ENCODE measurements at places on chromosomes 3 and 15.
A peak's percentile ranks its signal among the peaks of the same experiment; 100 is the strongest.

- DNase-seq: no peak
Observed at GRCh38 chr15:38557921-38558320, 6.7 kb downstream of the RASGRP1 start.

- no peak for DNase-seq
Observed at GRCh38 chr3:5217824-5218595, 30.5 kb downstream of the EDEM1 start.

- DNase-seq: no peak
Observed at GRCh38 chr15:61256231-61256630, 27.1 kb upstream of the RORA start.

GRCh38 chr3:60812502-60812901, 438.8 kb downstream of the FHIT start:
- peak; percentile 21 for DNase-seq

DNA sequence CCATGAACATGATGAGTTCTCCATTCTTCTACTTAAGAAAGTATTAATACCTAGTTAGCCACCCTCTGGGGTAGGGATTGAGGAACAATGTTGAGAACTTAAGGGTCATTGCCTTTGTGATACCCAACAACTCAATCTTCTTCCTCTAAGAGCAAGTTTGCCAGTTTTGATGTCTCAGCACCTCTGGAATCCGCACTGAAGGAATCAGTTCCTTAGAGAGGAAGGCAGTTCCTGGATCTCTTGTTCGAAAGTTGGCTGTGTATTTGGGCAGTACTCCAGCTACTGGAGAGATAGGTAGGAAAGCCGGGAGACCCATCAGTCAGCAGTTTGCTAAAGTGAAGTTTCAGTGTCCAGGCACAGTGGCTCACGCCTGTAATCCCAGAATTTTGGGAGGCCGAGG, 35.6 kb upstream of the MTHFS start:
- no peak for DNase-seq

DNA sequence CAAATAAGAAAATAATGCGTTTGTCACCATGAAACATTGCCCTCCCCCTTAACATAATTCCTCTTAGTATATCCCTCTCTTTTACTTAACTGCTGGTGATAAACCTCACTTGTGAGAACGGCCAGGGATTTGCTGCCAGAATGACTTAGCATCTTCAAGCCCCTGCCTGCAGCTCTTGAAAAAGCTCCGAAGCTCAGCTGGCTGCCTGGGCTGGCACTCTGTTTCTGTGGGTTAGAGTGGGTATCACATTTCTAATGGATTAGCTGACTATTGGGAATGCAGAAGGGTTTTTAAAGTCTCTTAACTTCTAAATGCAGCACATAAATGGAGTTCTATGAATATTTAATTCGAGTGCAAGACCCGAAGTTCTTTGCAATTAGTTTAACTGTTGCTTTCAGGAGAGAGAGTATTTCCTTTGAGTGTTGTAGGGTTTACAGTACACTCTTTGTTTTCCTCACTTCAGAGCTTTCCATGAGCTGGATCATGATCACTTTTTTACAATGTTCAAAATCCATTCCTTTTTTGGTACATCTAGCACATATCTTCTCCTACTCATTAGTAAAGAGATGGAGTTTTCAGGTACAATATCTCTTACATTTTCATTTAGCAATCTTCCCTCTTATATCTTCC, 124.7 kb upstream of the RBMS3 start:
- DNase-seq: no peak

GRCh38 chr15:70093481-70094319, 4.0 kb downstream of the TLE3 start:
- DNase-seq: no peak

DNA sequence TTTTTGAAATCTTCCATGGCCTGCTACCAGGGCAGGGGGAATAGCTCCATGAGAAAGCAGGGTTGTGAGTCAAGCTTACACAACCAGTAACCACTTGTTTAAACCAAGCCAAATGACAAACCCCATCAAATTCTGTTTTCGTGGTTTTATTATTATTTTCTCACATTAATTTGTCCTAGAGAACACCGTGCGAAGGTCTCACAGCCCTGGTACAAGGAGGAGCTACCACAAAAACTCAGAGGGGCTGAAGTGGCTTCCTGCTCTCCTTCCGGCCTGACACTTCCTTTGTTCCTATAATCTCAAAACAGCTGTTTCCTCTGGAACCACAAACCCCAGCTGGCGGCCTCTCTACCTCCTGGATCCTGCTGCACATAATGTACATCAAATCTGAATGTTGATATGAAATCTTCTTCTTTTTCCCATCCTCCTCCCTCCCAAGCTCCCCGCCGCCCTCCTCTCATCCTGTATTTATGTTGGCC, 375.9 kb downstream of the MCTP2 start:
- DNase-seq: no peak

- DNase-seq: no peak
Observed at GRCh38 chr3:192914848-192915247, 2.8 kb downstream of the MB21D2 start.

DNA sequence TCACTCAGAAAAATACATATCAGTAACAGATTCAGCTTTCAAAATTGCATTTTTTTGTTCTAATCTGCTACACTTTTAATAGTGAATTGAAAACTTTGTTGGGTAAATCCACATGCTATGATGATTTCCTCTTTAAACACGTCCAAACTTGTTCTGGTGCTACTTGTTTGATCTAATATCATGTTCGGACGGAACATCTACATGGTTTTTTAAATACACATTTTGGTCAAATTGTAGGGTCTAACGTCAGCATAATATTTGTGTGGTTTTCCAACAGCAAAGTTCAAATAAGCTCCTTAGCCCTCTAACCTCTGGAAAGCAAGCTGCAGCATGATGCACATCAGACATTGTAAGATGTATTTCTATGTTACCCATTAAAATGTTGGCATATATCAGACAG, 98.5 kb upstream of the OSTN start:
- no peak for DNase-seq

- no peak for DNase-seq
Observed at GRCh38 chr3:25556447-25556846, 108.3 kb downstream of the TOP2B start.
